GM23248 (cell line): ENCODE measurements at places on chromosomes 12 and 14. TPM values are rescaled to one million over a fixed set of nuclear protein-coding genes. Genes with fewer than 3 reads are reported as not detected.

DNA sequence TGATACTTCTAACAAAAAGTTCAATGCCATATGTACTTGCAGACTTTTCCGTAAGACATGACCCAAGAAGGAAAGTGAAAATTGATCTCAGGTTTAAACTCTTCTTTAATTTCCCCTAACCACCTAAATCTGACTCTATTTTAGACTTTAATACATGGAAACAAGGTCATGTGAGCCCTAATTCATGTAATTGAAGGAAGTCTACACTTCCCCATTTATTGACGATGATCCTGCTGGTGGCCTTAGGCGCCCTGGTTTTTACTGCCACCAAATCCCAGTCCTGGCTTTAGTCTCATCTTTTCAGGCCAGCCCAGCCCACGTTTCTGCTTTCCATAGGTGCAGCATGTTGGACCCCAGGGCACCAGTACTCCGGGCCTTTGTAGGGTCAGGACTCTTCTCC lies 157.9 kb downstream of the PELI2 start:
- no peak overlapping the region for H3K4me3 ChIP-seq
- no peak overlapping the region for H3K27ac ChIP-seq
- no peak for DNase-seq
- peaks cover 37% of the 10 kb centered on the region for H3K4me1 ChIP-seq
- H3K27me3 ChIP-seq, result no peaks in the 10 kb centered on the region

DNA sequence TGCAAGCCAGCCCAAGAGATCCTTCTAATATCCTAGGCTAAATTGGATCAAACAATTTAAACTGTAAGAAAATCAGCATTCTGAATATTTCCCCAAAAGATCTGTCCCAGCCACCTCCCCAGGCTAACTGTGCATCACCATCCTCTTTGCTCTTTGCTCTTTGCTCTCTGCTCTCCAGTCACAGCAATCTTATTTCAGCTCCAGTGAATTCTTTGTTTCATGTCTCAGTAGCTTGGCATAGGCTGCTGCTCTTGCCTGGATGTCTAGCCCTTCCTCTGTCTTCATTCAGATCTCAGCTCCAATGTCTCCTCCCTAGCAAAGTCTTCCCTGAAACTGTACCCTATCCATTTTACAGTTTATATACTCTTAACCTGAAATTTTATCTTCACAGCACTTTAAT lies 399.8 kb upstream of the USP15 start:
- H3K27ac ChIP-seq, result no peak overlapping the region
- H3K4me3 ChIP-seq, result no peak overlapping the region
- no peak for DNase-seq
- H3K36me3 ChIP-seq, result no peaks in the 10 kb centered on the region
- no peaks in the 10 kb centered on the region for H3K4me1 ChIP-seq

DNA sequence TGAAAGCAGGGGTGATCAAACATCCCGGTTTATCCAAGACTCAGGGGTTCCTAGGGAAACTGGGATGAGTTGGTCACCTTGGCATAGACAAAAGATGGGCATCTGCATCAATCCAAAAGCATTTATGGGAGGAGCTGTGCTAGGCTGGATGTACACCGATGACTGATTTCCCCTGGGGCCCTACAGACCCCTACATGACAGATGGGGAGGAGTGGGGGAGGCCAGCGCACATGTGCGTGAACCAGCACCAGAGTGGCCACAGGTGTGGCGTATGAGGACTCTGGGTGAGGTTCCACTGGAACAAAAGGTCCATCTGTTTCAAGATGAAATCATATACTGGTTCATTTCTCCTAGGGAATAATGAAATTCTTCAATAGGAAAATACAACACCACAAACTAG lies 210.4 kb downstream of the ITPR2 start:
- H3K27ac ChIP-seq, result no peak overlapping the region
- H3K36me3 ChIP-seq, result no peaks in the 10 kb centered on the region
- no peaks in the 10 kb centered on the region for H3K4me1 ChIP-seq
- DNase-seq, result no peak

GRCh38 chr14:102811254-102811963 lies 34.2 kb downstream of the TRAF3 start:
- H3K27me3 ChIP-seq, result no peaks in the 10 kb centered on the region
- H3K27ac ChIP-seq, result no peak overlapping the region
- DNase-seq, result no peak
- H3K4me1 ChIP-seq, result no peaks in the 10 kb centered on the region
- no peak overlapping the region for H3K4me3 ChIP-seq

- no peak for DNase-seq
- H3K4me3 ChIP-seq, result no peak overlapping the region
Observed at GRCh38 chr14:77502109-77502782, 3.6 kb upstream of the ISM2 start.

DNA sequence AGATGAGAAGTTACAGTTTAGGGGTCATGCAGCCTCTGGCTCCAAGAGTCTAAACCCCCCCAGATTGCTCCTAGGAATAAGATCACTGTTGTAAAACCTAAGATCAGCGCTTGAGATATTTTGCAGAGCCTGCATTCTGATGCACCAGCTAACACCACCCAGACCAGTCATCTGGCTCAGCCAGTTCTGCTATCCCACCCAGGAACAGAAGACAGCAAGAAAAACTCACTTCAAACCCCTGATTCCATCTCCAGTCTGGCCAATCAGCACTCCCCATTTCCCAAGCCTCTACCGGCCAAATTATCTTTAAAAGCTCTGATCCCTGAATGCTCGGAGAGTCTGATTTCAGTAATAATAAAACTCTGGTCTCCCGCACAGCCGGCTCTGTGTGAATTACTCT lies 158.6 kb downstream of the ZNF664 start:
- no peak overlapping the region for H3K27ac ChIP-seq
- peaks cover 5% of the 10 kb centered on the region; the same call in 1 of the 2 replicates for H3K27me3 ChIP-seq
- no peaks in the 10 kb centered on the region for H3K36me3 ChIP-seq
- H3K4me1 ChIP-seq, result no peaks in the 10 kb centered on the region
- no peak for DNase-seq
- no peak overlapping the region for H3K4me3 ChIP-seq

- peak; percentile 98 for DNase-seq
- no peaks in the 10 kb centered on the region for H3K27me3 ChIP-seq
- H3K36me3 ChIP-seq, result 0 out of 2 replicates have a peak, but pooled peaks cover under 1% of the 10 kb centered on the region
Observed at GRCh38 chr14:31456841-31457664, at the start of gene DTD2. Gene DTD2 (minus strand): TSS chr14:31457506. CDS start chr14:31457393, 113 bp downstream.

DNA sequence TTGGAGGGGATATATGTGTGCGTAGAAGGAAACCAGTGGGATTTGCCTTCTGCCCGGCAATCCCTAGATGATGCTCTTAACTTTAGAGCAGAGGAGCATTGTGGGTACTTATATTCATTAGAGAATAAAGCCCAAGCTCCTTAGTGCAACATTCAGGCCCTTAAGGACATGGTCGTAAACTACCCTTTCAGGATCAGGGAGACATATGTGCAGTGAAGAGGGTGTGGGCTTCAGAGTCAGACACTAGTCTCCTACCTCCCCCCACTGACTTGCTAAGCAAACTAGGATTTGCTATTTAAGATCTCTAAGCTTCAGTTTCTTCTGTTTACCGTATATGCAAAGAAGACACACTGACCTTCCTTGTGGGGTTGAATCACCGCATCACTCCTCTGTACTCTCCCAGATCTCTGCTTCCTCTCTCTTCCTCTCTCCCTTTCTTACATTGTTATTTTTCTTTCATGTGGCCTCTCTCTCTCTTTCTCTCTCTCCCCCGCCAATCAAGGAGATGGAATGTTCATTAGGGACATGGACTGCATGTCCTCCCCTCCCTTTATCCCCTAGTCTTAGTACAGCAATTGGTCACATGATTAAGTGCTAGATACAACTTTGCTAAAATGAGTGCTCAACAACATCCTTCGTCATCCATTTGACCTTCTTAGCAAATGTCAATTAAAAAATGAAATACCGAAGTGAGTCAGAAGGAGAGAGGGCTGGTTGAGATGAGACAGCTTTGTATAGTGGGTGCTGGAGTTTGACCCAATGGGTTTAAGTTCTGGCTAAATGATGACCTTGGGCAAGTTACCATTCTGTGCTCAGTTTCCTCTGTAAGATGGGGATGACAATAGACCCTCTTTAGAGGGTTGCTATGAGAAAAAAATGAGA lies 91.7 kb downstream of the TMX1 start:
- H3K4me3 ChIP-seq, result no peak overlapping the region
- H3K27ac ChIP-seq, result no peak overlapping the region
- peaks cover 50% of the 10 kb centered on the region for H3K4me1 ChIP-seq
- no peak for DNase-seq
- H3K27me3 ChIP-seq, result no peaks in the 10 kb centered on the region

- peaks cover 6% of the 10 kb centered on the region; the same call in 1 of the 2 replicates for H3K4me1 ChIP-seq
- H3K27ac ChIP-seq, result no peak overlapping the region
- peak overlapping the region; percentile 59 for H3K4me3 ChIP-seq
- H3K27me3 ChIP-seq, result peaks cover 29% of the 10 kb centered on the region
- H3K36me3 ChIP-seq, result no peaks in the 10 kb centered on the region
- DNase-seq, result peak; percentile 26
Observed at GRCh38 chr14:104844306-104845032, 20.6 kb upstream of the CEP170B start.

DNA sequence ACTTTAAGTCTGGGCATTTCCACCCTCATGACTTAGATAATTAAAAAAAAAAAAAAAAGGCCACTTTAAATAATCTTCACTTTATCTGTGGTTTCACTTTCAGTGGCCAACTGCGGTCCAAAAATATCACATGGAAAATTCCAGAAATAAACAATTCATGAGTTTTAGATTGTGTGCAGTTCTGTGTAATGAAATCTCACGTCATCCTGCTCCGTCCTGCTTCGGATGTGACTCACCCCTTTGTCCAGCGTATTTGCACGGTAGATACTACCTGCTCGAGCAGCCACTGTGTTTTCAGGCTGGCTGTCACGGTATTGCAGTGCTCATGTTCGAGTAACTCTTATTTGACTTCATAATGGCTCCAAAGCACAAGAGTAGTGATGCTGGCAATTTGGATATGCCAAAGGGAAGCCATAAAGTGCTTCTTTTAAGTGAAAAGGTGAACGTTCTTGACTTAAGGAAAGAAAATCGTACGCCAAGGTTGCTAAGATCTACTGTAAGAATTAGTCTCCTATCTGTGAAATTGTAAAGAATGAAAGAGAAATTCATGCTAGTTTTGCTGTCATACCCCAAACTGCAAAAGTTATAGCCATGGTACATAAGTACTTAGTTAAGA lies 2.4 kb downstream of the E2F7 start:
- DNase-seq, result no peak
- no peaks in the 10 kb centered on the region for H3K36me3 ChIP-seq
- no peak overlapping the region for H3K27ac ChIP-seq
- peak overlapping the region; percentile 81; the same call in 1 of the 2 replicates for H3K4me3 ChIP-seq
- H3K4me1 ChIP-seq, result peaks cover 15% of the 10 kb centered on the region

- no peak overlapping the region for H3K27ac ChIP-seq
- H3K4me1 ChIP-seq, result no peaks in the 10 kb centered on the region; the same call in 1 of the 2 replicates
- H3K36me3 ChIP-seq, result peaks cover 16% of the 10 kb centered on the region; the same call in 1 of the 2 replicates
- H3K4me3 ChIP-seq, result no peak overlapping the region
Observed at GRCh38 chr12:118420673-118421072, 44.3 kb downstream of the SUDS3 start.

DNA sequence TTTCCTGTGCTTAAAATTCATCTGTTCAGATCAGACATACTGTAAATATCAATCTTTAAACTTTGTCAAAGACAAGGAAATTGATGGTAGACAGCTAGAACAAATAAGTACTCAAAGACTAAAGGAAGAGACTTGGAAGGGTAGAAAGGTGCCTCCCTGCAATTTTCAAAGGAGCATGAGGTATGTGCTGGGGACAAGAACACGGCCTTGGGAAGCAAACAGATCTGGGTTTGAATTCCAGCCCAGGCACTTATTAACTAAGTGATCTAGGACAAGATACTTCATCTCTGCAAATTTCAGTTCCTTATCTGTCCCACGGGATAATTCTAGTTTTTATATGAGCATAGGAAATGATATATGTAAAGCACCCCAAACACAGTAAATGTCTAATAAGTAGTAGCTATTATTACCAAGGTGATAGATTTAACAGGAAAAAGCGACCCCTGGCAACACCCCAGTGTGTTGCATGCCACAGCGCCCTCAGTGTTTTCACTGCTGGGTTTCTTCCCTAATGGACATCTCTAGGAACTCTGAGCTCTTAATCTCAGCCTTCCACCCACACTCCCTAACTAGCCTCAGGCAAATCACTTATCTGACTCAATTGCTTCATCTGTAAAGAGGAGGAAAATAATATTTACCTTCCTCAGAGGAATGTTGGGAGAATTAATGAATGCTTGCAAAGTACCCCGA lies 44.7 kb upstream of the BMP4 start:
- no peak overlapping the region for H3K4me3 ChIP-seq
- no peak for DNase-seq
- H3K36me3 ChIP-seq, result no peaks in the 10 kb centered on the region
- H3K27ac ChIP-seq, result no peak overlapping the region
- peaks cover 28% of the 10 kb centered on the region for H3K4me1 ChIP-seq

The SLC24A4 gene
- total RNA-seq, result not detected in 2 replicates

The SYNDIG1L gene
- not detected in 2 replicates for total RNA-seq

The TAS2R46 gene
- not detected in 2 replicates for total RNA-seq

The B4GALNT1 gene
- total RNA-seq, result 7.8 and 8.6 TPM in 2 replicates
